ENCODE measurements at places on chromosomes 6 and 20.

DNA sequence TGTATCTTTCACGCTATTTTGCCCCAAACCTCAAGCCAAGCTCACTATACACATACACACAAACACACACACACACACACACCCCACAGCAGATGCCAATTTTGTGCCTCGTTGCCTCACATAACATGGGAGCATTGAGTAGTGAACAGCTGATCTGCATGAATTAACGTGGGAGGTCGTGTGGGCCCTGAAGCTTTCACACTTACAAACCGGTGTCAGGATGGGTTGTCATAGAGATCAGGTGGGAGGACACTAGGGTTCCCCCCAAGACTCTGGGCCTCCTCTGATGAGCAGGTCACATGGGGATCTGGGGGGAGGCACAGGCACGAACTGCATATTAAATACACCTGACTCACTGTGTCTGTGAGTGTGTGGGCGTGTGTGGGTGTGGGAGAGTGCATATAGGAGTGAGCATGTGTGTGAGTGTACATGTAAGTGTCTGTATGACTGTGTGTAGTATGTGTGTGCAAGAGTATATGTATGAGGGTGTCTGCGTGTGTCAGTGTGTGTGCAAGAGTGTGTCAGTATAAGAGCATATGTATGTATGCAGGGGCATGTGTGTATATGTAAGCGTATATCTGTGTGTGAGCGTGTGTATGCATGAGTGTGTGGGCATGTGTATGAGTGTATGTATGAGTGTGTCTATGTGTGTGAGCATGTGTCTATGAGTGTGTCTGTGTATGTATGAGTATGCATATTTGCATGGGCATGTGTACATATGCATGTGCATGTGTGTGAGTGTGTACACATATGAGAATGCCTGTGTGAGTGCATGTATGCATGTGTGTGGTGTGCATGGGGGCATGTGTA lies 370.4 kb downstream of the PREX1 start:
- DNase-seq, result no peak

DNA sequence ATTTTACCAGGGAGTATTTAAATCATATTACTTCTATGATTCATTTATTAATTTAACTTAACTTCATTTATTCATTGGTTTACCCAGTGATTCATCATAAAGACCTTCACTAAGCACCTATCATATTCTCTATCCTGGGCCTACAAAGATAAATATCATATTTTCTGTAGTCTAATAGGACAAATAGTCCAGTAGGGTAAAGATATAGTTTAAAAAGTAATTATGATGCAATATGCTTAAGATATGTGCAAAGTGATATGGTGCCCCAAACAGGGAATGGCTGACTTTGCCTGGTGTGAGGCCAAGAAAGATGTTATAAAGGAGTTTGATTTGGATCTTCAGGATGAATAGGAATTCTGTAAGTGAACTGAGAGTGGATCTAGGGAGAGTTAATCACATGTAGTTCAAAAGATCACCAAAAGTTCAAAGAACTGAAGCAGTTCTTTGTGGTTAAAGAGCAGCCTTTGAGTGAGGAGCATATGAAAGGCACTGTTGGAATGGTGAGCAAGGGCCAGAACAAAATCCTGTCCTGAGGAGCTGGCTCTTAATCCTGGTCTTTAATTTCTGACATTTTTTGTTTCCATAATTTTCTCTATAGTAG lies 45.5 kb downstream of the MLIP start:
- DNase-seq, result no peak

GRCh38 chr6:131255911-131256310 lies 120.6 kb downstream of the AKAP7 start:
- DNase-seq, result no peak

GRCh38 chr6:18117136-18117535 lies 5.3 kb downstream of the NHLRC1 start:
- DNase-seq, result no peak

GRCh38 chr6:137493218-137494038 lies 766 bp downstream of the OLIG3 start:
- DNase-seq, result peak; percentile 61

GRCh38 chr20:11091511-11091910 lies 417.7 kb upstream of the JAG1 start:
- no peak for DNase-seq

GRCh38 chr6:130365166-130366106 lies at the start of gene TMEM200A:
TMEM200A (plus strand) TSS chr6:130366017; CDS start chr6:130440423, 74,406 bp downstream.
- DNase-seq, result peak; percentile 90

GRCh38 chr6:10310826-10311225 lies 104.0 kb downstream of the TFAP2A start:
- DNase-seq, result no peak

- peak; percentile 43 for DNase-seq
Measured at GRCh38 chr6:46015119-46015968, at the start of gene CLIC5. CLIC5 (minus strand) TSS chr6:46015860; CDS start chr6:46015542, 318 bp downstream.

GRCh38 chr20:12718619-12719018 lies 290.2 kb upstream of the SPTLC3 start:
- DNase-seq, result no peak

All from WTC11 (cell line).